ENCODE measurements at places on chromosomes 7 and 10.

DNA sequence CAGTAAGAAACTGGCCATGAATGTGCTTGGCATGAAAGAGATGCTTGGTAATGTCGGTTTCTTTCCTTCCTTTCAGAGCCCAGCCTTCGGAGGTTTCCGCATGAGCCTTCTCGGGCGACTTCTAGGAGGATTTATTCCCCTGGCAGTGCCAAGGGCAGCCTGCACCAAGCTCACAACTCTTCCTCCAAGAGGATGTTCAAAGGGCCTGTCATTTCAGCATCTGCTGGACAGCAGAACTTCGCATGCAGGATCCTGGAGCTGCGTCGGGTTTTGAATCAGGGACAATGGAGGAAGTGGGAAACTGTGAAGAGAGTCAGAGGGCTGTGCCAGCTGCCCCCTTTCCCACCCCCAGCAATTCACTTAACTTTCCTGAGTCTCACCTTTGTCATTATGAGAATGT is 21.3 kb downstream of the GOLGA7B start:
- no peak for DNase-seq

DNA sequence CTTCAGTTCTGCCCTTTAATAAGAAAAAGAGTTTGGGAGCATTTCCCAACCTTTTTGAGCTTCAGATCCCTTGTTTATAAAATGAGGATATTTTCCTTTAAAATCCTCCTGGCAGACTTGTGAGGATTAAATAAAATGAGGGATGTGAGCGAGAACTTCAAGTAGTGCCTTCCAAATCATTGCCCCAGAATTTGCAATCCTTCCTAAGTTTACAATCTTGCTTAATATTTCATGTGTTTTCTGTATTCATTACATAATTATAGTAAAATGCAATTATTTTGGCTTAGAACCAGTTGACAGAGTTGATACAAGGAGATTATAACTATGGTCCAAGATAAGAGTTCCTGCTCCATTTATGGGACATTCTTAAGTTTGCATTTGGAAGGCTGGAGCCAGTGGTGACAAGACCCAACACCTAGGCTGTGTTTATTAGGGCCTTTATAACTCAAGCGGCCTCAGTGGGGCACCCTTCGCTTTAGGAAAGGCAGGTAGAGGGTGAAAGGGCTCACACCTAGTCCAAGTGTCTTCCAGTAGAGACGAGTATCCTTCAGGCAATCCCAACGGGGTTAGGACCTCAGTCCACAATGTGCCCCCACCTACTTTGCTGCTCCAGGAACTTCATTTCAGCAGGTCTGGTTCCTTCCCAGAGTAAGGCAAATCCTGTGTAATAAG is 317.5 kb downstream of the WDR11 start:
- DNase-seq: no peak

DNA sequence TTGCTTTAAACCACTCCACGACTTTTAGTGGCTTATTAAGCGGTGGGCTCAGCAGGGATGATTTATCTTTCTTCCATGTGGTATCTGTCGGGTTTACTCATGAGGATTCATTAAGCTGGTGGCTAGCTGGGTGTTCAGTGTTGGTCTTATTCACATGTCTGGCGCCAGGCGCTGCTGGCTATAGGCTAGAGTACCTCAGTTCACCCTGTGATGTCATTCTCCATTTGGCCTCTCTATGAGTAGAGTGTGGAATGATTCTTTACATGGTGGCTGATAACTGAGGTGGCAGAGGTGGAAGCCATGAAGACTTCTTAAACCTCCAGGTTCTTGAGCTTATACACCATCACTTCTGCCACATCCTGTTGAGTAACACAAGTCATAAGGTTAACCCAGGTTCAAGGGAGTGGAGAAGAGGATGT is 115.4 kb downstream of the MLLT10 start:
- DNase-seq: no peak

GRCh38 chr7:158966780-158967390 is 110.5 kb downstream of the DYNC2I1 start:
- DNase-seq: no peak

DNA sequence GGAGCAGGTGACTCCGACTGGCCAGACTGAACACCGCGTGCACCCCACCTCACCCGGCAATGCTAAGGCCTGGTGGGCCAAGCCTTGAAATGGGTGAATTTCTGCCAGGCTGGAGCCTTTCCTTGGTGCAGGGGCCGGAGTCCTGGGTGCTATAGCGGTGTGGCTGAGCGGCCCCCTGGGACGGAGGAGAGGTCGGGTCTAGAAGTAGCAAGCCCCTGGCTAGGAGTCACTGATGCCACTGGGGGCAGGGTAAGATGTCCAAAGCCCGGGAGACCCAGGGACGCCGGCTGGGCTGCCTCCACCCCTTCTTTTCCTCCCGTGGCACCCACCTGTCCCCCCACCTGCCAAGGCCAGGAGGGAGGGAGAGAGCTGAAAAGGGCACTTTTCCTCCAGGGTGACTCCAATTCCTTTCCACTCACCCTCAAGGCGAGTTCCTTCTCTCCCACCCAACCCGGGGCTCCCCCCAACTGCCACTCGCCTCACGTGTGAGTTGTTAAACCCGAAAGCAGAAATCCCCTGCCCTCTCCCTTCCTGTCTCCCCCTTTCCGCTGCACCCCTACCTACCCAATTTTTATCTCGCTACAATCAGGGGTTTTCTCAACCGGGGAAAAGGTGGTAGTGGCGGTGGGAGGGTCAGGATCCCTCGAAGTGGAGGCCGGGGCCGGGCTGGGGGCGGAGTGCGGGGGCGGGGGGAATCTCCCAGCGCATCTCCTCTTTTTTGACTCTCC is 6.0 kb upstream of the GATA3 start:
- no peak for DNase-seq

DNA sequence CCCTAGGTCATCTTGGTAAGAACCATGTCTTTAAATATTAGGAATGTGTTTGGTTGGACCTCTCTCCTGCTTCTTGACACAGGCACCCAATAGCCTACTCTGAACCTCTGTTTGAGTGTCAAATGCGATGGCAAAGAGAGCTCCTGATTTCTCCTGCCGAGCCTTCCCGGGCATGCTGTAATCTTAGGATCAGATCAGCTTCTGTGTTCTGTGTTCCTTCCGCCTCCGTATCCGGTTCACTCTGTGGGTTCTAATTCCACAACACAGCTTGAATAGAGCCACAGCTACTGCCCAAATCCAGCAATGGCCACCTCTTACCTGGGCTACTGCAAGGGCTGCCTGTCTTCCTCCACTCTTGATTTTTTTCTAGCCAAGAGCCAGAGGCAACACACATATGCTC is 165.2 kb upstream of the TNS3 start:
- no peak for DNase-seq

- no peak for DNase-seq
Measured at GRCh38 chr7:42746214-42746613, 165.7 kb downstream of the C7orf25 start.

DNA sequence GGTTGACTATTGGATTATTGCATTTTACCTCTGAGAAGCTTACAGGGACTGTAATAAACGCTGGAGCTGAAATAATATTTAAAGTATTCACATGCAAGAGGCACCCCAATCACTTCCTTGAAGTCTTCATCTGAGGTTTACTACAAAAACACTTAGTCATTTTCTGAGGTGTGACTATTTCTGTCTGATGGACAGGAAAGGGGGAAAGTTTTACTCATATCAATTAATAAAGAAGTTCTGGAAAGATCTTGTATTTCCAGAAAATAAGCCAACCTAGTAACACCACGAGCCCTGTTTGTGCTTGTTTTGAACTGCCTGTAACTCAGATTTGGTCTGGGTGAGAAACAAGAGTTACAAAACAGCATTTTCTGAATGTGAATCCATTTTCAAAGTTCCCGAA is 63.9 kb upstream of the PRKCQ start:
- no peak for DNase-seq

DNA sequence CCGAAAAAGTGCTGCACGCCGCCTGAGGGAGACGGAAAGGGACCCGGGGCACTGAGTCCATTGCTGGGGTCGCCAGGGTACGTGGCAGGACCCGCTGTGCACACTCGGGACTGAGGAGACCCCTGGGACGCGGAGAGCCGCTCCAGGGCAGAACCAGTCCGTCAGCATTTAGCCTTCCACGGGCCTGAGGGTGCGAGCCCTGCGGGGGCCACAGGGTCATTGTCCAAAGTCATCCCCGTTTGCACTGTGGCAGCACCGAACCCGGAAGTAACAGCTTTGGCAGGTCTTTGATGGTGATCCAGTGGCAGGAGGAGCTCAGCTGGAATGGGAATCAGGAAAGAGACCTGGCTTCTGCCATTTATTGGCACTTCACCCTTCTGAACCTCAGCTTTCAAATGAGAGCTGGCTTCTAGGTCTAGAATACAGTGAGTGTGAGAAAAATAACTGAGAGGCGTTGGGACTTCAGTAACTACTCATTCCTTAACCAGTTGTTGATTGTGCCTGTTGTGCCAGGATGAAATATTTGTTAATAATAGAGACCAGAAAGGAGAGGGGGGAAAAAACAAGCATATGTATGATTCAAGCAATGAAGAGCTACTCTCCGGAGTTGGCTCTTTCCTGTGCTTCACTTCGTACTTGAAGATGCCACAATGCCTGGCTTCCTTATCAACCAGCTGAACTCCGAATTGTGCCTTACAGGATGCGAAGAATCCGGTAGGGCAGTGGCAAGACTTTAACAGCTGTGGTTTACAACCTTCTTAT is 811 bp upstream of the ARHGAP12 start:
- DNase-seq: no peak

- no peak for DNase-seq
Measured at GRCh38 chr10:10642751-10643150, 374.9 kb upstream of the CELF2 start.

DNA sequence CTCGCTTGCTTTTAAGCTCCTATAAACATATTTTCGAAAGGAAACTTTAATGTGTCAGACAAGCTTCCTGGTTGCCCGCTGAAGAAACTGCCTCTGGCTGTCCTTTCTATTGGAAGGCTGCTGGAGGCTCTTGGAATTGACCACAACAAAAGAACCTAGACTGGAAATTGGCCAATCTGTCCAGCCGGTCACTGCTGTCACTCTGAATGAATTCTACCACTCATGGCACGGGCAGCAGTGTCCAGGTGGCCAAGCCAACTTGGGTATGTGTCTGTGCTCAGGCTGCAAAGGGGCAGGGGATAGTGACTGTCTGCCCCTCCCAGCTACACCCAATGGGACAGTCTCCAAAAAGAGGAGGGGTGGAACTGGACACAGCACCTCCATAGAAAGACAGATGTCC is 57.6 kb downstream of the CDH23 start:
- no peak for DNase-seq

DNA sequence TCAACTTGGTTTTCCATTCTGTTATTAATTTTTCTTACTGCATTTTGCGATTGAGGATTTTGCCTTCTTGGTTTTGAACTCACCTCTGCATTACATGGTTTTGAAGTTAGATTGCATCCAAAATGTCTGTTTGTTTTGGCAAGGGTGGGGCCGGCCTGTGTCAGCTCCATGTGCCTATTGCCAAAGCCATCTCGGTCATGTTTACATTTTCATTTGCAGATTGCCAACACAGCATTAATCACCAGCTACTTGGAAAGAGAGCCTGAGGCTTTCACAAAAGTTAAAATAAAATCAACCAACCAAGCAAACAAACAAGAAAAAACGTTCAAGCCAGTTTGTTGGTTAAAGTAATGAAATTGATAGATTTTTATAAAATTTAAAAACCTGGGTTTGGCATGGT is 695.8 kb downstream of the TYW1 start:
- no peak for DNase-seq

- DNase-seq: no peak
Measured at GRCh38 chr7:45239486-45239885, 81.9 kb downstream of the RAMP3 start.

- DNase-seq: no peak
Measured at GRCh38 chr7:38637957-38638356, 6.8 kb upstream of the AMPH start.

DNA sequence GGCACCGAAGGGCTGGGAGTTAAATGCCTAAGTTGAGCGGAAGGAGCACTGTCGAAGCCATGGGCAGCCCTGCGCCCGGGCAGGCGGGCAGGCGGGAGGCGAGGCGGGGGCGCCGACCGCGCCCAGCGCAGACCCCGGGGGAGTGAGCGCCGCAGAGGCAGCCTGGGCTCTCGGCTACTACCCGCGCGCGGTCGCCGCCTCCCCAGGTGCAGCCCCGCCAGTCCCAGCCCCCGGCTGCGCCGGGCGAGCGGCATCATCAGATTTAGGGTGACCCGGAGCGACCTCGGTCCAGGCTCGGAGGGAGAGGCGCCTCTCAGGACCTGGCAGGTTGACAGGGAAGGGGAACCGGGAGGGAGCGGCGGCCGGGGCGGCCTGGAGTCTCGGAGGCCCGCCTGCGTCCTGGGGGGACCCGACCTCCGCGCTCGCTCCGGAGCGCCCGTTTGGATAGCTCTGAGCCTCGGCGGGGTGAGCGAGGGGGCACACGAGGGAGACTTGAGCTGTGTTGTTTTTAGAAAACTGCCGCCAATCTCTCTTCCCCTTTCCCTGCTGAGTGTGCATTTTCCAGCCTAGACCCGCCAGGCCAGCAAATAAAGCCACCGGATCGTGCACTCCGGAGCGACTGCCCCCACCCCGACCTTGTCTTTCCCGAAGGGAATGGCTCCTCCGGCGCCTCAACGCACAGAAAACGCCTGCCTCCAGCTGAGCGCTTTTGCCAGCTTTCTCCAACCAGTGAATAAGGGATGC is 2.3 kb upstream of the NRP1 start:
- no peak for DNase-seq

- no peak for DNase-seq
Measured at GRCh38 chr10:100114460-100114859, 32.8 kb upstream of the CPN1 start.

- no peak for DNase-seq
Measured at GRCh38 chr7:45581271-45581780, 7.2 kb downstream of the ADCY1 start.

GRCh38 chr10:49272251-49273081 is 26.5 kb upstream of the C10orf71 start:
- DNase-seq: no peak

- no peak for DNase-seq
Measured at GRCh38 chr10:21196822-21197395, 299.8 kb upstream of the NEBL start.
